ENCODE measurements at places on chromosomes 6 and 20.

DNA sequence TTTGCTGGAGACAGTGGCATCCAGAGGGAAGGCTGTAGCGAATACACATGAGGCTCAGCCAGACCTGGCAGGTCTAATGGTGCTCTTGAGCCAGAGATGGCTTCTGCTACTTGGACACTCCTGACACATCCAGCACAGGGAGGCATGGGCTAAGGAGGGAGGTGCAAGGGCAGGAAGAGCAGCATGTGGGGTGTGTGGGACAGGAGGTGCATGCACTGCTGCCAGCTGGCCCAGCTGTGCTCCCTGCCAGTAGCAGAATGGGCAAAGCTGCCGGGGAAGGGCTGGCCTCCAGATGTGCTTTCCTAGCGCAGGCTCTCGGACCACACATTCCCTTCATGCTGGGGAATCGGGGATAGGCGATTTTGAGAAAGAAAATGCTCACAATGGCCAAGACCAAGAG lies 309.2 kb downstream of the CDC5L start:
- no peak for DNase-seq

GRCh38 chr20:2757969-2758368 lies 42.5 kb downstream of the CPXM1 start:
- no peak for DNase-seq

GRCh38 chr20:1926237-1926636 lies 31.0 kb downstream of the SIRPA start:
- no peak for DNase-seq

DNA sequence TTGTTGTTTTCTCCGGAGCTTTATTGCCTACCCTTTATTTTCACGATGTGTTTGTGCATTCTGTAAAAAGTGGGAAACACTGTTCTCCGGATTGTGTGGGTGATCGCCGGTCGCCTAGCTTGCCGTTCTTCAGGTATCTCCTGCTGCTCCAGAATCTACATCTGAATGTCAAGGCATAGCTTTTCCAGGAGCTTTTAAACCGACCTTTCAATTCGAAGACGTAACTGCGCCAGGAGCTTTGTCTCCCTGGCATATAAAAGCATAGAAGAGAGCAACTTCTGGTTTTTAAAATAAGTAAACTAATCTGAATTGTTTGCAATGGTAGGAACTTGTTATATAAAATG lies 96.0 kb downstream of the HFE start:
- DNase-seq, result no peak

DNA sequence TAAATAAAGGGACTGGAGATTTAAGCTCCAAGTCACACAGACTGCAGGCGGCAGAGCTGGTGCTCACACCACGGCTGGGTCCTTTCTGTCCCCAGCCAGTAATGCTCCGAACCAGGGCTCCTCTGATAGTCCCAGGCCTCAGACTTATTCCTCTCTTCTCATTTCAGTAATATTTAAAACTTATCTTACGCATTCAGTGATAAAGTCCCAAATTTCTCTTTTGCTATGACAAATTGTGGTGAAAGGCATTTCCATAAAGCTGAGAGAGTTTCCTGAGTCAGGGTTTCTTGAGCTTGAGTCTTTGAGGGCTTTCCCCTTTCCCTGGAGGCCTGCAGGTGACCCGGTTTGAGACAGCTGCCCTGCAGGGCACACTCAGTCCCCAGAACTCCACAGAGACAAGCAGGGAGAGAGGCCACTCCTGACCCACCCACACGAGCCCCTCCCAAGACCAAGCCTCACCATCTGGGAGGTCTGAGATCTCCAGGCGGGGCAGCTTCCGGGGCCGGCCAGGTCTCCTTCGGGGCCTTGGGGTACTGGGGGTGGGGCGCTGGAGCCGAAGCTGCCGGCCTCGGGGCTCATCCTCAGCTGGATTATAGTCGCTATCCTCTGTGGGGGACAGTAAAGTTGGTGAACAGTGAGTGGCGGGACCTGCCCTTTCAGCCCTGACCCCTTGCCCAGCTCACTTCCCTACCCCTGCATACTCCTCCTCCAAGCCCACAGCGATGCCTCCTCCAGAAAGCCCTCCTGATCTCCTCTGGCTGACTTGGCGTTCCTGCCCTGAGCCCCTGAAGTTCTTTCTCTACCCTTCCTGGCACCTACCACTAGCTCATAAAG lies 6.6 kb downstream of the ZNF335 start:
- no peak for DNase-seq

DNA sequence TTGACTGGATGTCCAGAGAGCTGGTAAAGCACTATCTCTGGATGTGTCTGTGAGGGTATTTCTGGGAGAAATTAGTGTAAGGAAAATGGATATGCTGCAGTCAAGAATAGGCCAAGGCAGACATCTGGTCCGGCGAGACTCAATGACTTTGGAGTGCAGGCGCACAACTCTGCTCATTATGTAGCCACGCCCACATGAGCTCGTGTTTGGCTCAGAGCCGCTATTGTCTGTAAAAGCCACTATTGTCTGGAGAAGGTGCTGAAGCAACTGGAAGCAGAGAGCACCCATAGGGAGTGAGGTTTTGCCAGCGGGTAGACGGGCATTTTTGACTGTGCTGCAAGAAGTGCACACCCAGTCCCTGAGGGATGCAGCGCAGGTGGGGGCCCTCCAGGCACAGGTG lies 305.0 kb upstream of the POU3F2 start:
- no peak for DNase-seq

DNA sequence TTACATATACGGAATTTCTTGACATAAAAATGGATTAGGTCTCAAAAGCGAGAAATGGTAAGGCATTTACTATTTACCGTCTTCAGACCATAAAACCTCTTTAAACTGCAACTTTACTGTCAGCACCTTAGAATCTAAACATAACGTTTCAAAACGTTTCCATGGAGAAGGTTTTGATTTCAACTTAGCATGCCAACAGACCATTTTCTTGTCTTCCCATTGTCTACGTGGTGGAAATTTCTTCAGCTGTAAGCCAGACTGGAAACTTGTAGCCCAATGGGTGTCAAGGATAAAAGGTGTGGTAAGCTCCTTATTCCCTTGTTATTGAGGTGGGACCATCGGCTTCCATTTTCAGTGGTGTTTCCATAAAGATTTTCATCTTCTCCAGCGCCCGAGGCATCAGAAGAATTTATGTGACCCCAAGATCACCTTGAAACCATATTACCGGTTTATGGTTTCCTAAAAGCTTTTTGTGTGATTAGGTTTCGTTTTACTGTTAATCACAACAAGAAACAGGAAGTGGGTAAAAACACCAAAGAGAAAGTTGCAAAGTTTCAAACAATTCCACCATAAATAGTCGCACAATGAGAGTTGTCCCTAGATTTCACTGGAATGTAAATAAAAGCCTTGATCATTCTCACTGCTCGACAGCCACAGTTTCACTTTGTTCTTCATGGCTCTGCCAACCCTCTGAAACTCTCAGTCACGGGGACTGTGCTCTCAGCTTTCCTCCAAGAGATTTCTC lies 63.0 kb upstream of the CD2AP start:
- no peak for DNase-seq

- no peak for DNase-seq
Measured at GRCh38 chr6:116697480-116697879, 16.5 kb downstream of the KPNA5 start.

DNA sequence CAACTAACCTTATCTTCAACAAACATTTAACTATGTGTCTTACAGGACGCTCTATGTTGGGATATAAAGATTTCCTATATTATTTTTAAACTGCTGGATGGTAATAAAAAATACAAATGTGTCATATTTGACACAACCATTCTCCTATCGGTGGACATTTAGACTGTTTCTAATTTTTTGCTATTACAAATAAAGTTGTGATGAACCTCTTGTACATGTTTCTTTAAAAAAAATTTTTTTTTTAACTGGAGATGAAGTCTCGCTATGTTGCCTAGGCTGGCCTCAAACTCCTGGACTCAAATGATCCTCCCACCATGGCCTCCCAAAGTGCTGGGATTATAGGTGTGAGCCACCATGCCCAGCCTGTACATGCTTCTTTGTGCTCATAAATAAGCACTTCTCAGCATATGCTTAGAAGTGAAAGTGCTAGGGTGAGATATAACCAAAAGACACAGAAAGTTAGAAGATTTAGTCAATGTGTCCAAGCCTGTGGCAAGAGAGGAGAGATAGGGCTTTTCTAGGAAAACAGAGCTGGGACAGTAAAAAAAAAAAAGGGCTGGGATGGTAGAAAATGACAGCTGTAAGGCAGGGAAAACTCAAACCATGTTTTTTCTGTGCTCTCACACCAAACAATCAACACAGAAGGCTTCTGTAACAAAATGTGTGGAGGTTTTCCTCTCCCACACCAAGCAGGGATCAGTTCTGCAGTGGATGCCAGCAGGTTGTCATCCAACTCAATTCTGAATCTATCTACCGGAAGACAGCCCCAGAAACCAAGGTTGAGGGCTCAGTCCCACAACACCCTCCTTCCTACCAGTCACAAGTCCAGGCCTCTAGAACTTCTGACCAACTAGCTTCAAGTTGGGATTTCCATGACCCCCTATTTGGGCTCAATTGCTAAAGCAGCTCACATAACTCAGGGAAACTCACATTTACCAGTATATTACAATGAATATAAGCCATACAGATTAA lies 70.0 kb upstream of the SMIM29 start:
- DNase-seq, result no peak
